H1 (cell line): ENCODE measurements at places on chromosomes 2 and 18.

GRCh38 chr2:106812383-106812782 is 73.6 kb downstream of the ST6GAL2 start:
- no peak for DNase-seq

GRCh38 chr2:191824398-191824797 is 22.5 kb downstream of the CAVIN2 start:
- no peak for DNase-seq

- no peak for DNase-seq
These were observed 162.1 kb downstream of the UBE2E3 start for GRCh38 chr2:181142514-181142913.

DNA sequence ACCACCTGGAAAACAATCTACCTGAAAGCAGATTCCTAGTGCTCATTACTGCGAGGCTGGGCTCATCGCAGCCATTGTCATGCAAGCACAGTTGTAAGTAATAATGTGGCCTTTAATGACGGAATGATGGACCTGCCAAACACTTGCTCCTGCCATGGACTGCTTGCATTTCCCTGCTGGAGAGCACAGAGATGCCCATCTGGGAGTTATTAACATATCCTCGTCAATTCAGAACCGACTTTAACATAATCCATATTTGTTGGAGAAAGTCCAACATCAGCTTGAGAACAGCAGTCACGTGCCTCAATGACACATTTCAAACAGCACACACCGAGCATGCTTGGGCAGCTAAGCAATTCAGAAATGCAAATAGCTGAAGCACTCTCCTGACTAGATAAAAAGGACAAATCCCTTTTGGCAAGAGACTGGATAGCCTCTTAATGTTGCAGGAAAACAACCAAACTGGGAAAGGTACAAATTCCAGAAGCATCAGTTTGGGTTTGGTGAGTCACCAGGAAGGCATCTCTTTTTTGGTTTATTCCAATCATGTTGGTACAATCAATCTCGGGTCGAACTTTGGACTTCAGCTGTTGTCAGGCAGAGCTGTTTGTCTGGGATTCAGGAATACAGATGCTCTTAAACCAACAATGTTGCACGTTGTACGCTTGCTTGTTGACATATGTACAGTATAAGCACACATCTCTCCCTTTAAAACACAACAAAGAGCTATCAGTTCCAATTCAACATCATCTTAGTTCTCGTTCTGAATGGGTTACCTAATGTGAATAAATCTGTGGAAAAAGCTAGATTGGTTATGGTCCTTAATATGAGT is 395.8 kb downstream of the LNPK start:
- no peak for DNase-seq

DNA sequence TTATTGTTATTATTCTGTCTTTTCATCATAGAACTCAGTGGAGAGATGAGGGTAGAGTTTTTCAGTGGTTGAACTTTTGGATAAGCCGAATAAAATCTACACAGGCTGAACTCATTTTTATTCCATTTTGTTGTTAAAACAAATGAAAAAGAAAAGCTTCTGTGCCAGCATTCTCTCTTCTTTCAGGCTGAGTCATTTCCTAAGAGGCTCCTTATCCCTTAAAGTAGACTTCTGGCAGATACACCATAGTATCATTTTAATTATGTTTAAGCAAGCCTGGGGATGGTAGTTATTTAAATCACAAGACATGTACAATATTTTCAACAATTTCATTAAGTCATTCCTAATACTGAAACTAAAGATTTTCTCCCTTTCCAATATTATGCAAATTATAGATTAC is 1364.0 kb upstream of the NRXN1 start:
- no peak for DNase-seq

DNA sequence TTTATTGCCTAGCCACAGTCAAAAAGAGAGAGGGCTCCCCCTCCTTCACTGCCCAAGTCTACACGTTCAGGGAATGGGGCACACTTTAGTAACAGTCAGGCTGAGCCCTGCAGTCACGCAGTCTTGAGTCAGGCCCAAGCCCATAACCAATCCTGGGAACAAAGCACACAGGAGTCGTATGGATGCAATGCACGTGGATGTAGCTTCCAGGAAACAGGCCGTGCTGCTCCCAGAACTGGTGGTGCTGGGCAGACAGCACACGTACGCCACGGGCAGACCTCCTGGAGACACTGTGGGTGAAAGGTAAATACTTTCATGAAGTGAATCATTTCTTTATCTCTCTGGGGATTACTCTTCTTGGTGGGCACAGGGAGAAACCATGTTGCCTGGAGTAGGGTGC is 30.0 kb upstream of the MBP start:
- no peak for DNase-seq

DNA sequence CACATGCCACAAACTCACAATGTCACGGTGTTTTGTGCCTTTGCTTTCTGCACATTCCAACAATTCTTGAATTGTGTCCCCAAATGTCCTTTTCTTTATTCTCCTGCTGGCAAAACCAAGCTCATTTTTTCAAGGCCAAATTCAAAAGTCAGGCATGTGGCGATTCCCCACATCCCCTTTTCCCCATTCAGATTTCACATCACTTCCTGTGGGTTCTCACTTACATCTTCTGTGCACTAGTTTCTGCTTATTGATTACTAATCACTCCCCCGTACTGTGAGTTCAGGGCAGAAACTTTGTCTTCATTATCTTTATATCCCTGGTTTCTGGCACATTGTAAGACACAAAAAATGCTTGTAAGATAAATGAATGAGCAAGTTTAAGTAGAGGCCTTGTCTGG is 69.2 kb downstream of the AP1S3 start:
- DNase-seq = no peak

GRCh38 chr18:36454245-36454644 is 156.7 kb downstream of the FHOD3 start:
- no peak for DNase-seq

DNA sequence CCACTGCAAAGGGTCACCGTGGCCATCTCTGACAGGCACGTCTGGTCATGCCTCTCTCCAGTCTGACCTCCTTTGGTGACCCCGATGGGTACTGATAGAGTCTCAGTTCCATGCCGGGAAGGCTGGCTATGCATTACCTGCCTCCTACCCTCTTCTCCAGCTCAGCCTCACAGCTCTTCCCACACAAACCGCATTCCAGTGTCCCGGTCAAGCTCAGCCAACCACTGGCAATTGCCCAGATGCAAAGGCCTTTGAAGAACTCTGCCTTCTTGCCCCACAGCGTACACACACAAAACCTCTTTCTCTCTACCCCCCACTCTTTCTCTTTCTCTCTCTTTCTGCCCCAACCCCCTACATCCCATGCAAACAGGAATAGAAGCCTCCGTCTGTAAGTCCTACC is 37.6 kb downstream of the TMEM163 start:
- DNase-seq = no peak

DNA sequence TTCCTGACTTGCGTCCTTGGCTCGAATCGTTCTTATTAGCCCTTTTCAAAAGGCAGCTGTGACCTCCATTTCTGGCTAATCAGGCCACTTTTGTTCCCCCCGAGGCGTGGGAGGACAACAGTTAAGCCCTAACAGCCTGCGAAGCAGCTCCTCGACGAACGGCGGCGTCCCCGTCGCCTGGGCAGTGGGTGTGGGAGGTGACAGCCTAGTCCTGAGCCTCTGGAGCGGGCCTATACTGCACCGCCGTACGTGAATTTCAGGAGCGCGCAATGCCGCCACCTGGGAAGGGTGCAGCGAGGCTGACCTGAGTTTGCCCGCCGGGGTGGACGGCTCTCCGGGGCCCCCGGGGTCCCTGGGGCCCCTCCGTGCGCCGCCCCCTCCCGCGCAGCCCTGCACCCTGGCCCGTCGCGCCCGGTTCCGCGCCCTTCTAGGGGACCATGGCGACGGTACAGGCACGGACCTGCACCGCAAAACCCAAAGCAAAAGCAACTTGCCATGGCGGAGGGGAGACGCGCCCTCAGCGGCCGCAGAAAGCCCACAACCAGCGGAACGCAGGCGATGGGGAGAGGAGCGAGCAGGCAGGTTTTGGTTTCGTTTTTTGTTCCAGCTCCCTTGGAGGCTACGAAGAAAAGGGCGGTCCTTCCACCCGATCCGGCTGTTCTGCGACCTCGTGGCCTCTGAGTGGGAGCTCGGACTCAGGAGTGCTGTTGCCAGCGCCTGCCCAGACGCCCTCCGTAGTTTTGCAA is at the start of gene RBM43:
Gene RBM43 (minus strand): TSS at position 633 of the 746 bp plus-strand sequence. CDS start 136 bp downstream, at position 497.
- DNase-seq = peak; percentile 27

DNA sequence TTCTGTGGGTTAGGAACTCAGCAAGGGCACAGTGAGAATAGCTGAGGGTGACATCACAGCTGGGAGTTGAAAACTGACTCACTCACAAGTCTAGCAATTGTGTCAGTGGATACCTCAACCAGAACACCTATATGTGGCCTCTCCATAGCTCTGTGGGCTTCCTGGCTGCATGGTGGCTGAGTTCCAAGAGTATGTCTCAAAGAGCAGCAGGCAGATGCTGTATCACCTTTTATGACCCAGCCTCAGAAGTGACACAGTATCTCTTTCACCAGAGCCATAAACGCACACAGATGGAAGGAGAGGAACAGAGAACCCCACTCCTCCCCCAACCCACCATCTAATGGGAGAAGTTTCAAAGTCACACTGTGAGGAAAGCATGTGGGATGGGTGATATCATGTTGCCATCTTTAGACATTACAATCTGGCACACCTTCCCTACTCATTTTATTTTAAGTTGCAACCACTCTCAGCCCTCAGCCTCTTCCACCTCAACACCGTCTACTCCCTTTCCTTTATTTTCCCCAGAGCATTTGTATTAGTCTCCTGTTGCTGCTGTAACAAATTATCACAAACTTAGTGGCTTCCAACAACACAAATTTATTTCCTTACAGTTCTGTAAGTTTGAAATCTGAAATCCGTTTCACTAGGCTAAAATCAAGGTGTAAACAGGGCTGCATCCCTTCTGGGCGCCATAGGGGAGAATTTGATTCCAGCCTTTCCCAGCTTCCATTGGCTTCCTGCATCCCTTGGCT is 134.6 kb upstream of the SPATS2L start:
- DNase-seq = no peak

- no peak for DNase-seq
These were observed 42.1 kb downstream of the DDX18 start for GRCh38 chr2:117856415-117857210.
